ENCODE measurements at places on chromosomes 1 and 21.

GRCh38 chr1:219537223-219537631 is 75.7 kb downstream of the ZC3H11B start:
- DNase-seq, result no peak

DNA sequence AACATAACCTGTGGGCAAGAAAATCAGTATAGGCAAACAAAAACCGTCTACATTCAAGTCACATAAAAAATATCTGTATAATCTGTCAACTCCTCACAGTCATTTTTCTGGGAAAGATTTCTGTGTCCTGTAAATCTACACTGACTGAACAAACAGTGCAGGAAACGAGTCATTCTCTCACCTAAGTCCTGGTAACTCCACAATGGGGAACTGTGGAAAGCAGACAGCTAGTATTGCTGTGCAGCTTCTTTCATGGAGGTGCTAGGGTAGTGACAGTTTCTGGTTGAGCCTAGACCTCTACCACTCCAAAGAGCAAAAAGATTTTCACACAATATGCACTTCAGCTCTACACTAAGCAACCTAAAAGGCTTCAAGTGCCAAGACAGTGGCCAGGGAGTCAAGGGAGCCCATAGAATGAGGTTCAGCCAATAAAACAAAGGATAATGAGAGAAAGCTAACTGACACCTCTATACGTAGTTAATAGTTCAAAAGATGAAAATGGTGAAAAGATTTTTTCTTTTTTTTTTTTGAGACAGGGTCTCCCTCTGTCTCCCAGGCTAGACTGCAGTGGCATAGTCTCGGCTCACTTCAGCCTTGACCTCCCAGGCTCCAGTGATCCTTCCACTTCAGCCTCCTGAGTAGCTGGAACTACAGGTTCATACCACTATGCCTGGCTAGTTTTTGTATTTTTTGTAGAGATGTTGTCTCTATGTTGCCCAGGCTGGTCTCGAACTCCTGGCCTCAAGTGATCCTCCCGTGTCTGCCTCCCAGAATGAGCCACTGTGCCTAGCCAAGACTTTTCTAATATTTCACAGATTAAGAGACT is 5.5 kb downstream of the PTP4A2 start:
- no peak for DNase-seq

DNA sequence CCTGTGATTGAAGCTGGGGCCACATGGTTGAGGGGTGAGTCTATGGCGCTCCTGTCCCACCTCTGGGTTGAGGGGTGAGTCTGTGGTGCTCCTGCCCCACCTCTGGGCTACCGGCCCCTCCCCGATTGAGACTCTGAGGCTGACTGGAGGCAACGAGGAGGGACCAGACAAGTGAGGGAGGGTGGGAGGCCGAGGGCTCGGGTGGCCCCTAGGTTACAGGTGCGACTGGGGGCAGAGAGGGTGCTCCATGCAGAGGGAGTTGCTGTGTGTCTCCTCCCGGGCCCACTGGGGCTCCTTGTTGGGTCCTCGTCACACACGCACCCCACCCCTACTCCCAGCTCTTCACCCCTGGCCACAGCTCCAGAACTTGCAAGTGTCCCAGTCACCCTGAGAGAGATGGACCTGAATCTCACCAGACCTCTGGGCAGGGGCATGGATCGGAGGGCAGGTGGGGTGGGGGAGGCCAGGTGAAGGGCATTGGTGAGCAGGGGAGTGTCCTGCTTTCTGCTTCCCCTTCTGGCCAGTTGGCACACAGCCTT is 12.8 kb downstream of the LDLRAP1 start:
- DNase-seq, result no peak

GRCh38 chr1:31715087-31715872 is 11.5 kb upstream of the COL16A1 start:
- peak; percentile 69 for DNase-seq

DNA sequence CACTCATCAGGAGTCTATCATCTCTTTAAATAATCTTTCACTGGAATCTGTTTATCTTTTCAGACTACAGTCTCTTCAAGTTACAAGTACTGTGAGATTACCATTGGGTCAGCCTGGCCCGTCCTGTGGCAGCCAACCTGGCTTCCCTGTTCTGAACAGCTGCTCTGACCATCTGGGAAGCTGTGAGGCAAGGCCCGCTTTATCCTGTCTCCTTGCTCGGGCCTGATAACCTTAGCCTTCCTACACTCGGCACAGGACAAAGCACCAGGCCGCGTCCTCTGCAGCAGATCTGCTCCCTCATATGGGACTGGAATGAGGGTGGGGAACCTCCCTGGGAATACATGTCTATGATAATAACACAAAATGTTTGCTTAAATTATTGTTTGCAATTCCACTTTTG is 113.3 kb downstream of the PTPN14 start:
- DNase-seq, result no peak

DNA sequence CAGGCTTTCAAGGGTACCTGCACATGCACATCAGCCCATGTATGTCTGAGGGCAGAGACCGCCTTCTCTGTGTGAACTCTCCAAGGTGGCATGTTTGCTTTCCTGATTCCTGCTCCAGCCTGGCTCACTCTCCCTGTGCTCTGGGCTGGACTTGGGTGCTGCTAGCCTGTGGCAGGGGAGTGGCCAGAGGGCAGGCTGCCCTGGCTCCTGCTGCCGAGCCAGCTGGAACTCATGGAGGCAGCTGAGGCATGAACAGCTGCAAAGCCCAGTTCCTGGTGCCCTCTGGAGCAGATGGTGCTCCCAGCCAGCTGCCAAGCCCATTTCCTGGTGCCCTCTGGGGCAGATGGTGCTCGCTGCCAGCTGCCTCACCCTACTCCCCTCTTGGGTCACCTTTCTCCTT is 7.6 kb downstream of the UBL4B start:
- DNase-seq, result no peak

DNA sequence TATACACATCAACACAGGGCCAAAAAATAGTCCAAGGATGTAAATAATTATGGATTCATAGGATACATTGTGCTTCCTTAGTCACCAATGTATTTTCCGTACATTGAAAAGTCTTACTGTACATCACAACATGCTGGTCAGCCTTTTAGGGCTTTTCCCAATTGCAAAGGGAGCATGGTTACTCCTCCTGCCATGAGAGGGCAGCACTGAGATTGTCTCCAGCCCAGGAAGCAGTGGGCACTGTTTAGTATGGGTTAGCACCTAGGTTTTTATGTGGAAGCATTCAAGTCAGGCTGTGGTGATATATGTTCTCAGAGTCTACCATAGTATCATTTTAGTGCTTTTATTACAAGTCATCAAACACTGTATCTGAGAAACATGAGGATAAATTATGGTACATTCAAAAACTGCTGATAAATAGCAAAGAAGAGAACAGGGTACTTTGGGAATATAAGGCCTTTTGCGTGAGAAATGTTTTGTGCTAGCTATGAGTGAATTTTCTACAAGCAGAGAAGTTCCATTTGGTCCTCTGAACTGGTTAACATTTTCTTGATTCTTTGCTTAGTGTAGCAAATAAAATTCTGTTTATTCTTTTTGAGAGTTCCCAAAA is 34.0 kb downstream of the ST6GALNAC5 start:
- DNase-seq, result peak; percentile 51

DNA sequence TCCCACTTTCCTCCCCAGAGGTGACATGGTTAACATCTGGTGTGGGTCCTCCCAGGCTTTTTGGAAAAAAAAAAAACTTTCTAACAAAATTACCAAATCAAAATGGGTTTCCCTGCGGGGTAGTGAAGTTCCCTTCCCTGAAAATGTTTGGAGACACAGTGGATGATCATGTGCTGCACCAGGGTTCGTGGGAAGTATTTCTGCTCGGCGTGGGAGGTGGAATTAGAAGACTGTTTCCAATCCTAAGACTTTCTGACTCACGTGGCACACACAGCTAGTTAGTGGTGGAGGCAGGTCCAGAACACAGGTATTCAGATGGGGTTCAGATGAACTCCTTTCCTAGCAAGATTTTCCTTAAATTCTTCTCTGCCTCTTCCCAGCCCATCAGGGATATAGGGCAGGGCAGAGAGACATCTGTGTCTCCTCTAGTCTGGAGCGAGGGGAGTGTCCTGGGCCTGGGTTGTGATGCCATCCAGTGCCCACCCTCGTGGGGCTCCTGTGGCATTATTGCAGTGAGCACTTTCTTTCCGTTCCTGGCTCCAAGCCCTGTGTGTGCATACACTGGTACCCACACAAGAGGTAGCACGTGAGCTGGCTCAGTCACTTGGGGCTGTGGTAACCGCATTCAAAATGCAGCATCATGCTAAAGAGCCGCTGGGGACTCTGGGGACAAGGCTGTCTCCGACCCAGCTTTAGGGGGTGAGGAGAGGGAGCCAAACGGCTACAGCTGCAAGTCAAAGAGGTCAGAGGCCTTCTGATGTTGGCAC is 27.5 kb downstream of the KCNC4 start:
- DNase-seq, result peak; percentile 37

- DNase-seq, result no peak
These were observed 609 bp downstream of the PIGK start for GRCh38 chr1:77218477-77219165.

- DNase-seq, result no peak
These were observed 30.4 kb downstream of the IFNGR2 start for GRCh38 chr21:33433425-33434114.

- no peak for DNase-seq
These were observed 61.1 kb downstream of the CD46 start for GRCh38 chr1:207812778-207813511.

DNA sequence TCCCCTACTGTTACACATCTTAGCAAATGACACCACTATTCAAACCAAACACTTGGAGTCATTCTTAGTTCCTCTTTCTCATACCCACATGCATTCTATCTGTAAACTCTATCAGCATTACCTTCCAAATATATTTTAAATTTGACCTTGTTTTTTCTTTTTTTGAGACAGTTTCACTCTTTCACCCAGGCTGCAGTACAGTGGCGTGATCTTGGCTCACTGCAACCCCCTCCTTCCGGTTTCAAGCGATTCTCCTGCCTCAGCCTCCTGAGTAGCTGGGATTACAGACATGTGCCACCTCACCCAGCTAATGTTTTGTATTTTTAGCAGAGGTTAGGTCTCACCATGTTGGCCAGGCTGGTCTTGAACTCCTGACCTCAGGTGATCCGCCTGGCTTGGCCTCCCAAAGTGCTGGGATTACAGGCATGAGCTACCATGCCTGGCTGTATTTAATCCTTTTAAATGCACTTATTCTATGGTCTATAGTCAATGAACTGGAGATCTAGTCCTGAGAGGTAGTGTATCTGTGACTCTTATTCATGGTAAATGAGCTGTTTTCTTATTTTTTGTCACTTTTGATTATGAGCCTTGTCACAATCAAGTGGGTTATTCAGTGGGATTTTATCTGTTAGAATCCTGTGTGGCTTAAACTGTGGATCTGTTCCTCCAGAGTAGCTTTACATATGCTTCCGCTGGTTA is 73.1 kb downstream of the GATAD2B start:
- DNase-seq, result peak; percentile 23

GRCh38 chr1:222631611-222632208 is 13.8 kb downstream of the MIA3 start:
- DNase-seq, result no peak

DNA sequence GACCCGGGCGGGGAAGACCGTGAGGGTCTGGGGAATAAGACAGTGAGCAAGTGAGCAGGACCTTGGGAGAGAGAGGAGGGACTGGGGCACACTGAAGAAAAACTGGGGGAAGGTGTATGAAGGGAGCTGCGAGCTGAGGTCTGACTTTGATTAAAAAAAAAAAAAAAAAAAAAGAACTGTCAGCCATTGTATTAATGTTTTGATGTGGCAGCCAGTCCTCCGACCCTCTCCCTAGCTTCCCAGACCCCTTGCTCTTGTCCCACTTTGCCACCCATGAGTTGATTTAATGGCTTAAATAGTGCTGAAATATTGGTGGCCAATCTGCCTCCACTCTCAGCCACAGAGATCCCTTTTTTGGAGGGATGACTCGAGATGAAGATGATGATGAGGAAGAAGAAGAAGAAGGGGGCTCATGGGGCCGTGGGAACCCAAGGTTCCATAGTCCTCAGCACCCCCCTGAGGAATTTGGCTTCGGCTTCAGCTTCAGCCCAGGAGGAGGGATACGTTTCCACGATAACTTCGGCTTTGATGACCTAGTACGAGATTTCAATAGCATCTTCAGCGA is 652 bp downstream of the HAX1 start:
- no peak for DNase-seq

DNA sequence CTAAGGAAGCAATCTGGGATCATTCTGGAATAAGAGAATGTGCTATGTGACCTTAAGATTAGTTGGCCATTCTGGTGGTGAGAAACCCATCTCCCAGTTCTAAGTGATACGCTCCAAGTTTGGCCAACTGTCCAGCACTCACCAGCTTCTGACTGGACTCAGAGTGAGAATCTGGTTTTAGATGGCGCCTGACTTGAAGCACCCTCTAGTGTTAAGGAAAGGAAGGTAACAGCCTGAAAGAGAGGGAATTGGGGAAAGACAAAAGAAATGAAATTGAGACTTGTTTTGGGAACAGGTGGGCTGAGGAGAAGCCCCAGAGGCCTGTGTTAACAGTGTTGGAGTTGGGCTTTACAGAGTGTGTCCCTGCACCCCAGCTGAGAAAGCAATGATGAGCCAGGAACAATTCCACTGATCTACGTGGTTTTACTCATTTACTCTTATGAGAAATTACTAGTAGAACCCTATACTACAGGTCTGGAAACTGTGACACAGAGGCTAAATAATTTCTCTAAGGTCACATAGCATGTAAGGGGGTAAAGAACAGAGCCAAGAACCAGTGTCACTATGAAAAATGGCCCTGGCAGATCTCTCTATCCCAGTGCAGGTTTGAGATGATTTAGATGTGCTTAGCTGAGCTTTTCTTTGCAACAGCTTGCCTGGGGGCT is 9.3 kb upstream of the FCAMR start:
- no peak for DNase-seq

DNA sequence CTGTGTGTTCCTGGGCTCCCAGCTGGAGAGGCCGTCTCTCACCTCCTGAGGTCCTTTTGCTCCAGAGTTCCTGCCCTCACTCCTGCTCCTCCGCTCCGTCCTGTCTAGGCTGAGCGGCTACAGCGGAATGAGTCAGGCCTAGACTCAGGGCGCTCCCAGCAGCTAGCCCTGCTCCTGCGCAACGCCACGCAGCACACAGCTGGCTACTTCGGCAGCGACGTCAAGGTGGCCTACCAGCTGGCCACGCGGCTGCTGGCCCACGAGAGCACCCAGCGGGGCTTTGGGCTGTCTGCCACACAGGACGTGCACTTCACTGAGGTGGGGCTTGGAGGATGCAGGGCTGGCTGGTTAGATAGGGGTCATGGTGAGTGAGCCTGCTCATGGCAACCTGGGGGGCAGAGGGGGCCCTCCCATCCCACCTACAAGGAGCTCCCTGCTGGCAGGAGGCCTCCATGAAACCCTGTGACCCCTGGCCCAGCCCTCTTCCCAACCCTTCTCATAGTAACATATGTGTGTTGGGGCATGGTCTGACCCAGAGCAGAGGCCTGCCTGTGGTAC is 15.1 kb downstream of the PSRC1 start:
- DNase-seq, result no peak

- no peak for DNase-seq
These were observed 8.7 kb downstream of the C1orf74 start for GRCh38 chr1:209775678-209776077.

- DNase-seq, result no peak
These were observed 37.6 kb upstream of the CAMTA1 start for GRCh38 chr1:6747674-6748073.

GRCh38 chr1:102628109-102628613 is 480.2 kb downstream of the COL11A1 start:
- DNase-seq, result no peak
